ENCODE measurements at places on chromosomes 13 and 19.

DNA sequence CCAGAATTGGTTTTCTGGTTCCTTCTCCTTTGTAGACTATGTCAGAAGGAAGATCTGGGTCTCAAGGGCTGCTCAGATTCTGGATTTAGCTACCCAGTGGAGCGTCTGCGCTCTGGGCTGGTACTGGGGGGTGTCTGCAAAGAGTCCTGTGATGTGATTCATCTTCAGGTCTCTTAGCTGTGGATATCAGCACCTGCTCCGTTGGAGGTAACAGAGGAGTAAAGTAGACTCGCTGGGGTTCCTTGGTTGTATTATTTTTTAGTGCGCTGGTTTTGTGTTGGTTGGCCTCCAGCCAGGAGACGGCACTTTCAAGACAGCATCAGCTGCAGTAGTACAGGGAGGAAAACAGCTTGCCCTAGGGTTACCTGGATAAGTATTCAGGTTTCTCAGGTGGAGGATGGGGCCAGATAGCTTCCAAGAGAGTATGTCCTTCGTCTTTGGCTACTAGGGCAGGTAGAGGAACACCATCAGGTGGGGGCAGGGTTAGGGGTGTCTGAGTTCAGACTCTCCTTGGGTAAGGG is 10.4 kb upstream of the KLK15 start:
- DNase-seq = no peak

DNA sequence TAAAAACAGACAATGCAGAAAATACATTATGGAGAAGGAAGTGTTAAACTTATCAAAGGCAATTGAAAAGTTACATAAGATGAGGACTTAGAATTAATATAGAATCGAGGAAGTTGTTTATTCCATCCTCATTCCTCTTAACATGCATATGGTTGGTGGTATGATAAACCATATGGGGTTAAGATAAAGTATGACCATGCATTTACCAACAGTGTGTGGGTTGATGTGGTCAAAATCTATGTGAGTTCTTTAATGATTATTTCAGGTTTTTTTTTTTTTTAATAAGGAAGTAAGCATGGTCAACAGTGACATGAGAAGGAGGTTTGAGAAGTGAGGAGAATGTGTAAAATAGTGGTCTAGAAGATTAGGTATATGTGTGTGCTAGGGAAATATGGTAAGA is 94.5 kb downstream of the TDRD3 start:
- DNase-seq = no peak

- no peak for DNase-seq
Observed at GRCh38 chr13:105442040-105442439, 1093.4 kb downstream of the EFNB2 start.

DNA sequence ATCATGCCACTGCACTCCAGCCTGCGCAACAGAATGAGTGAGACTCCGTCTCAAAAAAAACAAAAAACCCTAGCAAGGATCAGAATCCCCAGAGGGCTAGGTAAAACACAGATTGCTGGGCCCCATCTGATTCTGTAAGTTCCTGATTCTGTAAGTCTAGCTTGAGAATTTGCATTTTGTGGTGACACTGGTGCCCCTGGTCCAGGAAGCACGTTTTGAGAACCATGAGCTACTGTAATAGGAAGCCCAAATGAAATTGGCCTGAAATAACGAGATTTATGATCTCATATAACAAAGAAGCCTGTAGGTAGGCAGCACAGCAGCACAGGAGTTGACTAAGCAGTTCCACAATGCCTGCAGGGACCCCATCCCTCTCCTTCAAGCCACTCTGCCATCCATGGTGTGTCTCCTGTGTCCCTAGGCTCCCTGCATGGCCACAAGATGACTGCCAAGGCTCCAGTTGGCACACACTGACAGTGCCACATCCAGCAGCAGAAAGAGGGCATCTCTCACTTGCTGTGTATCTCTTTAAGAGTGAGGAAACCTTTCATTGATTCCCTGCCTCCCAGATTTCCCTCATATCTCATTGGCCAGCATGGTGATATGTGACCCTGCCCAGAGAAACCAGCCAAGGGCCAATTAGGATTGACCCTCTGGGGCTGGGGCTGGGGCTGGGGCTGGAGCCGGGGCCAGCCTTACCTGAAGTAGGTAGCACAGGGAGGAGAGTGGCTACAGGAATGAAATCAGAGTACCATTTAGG is 21.7 kb downstream of the SIPA1L3 start:
- no peak for DNase-seq

- DNase-seq = no peak
Observed at GRCh38 chr13:25607096-25607495, 235.3 kb downstream of the ATP8A2 start.

- no peak for DNase-seq
Observed at GRCh38 chr13:26721251-26722121, 39.1 kb downstream of the GPR12 start.

- DNase-seq = no peak
Observed at GRCh38 chr19:3537438-3538240, 1.3 kb upstream of the TEKTIP1 start.

DNA sequence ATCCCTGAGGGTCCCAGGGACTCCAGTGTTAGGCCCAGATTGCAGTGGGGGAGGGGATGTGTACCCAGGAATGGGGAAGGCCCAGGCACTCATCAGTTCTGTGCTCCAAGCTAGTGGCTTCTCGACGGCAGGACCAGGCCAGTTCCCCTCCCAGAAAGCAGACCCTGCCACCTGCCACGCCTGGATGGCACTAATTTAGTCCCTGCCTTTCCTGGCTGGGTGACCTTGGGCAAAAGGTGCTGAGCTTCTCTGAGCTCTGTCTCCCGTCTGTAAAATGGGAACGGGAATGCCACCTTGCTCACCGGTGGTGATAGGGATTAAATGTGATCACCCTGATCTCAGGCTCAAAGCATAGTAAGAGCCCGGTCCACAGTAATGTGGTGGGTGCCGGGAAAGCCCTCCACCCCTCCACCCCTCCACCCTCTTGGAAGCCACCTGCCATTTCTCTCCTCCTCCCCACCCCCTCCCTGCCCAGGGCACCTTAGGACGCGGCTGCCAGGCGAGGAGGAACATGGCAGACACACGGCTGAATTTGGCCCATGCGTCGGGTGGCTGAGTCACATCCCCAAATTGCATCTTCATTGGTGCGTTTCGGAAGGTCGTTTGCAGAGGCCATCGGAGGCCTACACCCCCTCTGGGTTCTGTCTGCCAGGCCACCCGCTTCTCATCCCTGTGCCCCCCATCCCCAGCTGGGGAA is 2.3 kb downstream of the KCNN1 start:
- no peak for DNase-seq

DNA sequence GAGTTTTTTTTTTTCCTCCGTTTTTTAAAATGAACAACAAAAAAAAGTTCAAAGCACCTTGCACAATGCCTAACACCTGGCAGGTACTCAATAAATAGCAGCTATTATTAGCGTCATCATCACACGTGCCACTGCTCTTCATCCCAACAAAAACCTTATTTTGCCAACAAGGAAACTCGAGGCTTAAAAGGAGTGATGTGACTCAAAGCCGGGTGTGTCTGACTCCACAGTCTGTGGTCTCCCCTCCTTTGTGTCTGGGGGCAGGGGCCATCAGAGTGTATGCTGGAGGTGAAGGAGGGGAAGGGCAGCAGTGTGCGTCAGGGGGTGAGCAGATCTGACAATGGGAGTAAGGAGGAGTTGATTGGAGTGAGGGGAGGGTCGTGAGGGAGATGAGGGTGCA is 34.1 kb upstream of the POU2F2 start:
- DNase-seq = no peak

- peak; percentile 65 for DNase-seq
Observed at GRCh38 chr19:39409208-39410016, 2.8 kb downstream of the ZFP36 start.

DNA sequence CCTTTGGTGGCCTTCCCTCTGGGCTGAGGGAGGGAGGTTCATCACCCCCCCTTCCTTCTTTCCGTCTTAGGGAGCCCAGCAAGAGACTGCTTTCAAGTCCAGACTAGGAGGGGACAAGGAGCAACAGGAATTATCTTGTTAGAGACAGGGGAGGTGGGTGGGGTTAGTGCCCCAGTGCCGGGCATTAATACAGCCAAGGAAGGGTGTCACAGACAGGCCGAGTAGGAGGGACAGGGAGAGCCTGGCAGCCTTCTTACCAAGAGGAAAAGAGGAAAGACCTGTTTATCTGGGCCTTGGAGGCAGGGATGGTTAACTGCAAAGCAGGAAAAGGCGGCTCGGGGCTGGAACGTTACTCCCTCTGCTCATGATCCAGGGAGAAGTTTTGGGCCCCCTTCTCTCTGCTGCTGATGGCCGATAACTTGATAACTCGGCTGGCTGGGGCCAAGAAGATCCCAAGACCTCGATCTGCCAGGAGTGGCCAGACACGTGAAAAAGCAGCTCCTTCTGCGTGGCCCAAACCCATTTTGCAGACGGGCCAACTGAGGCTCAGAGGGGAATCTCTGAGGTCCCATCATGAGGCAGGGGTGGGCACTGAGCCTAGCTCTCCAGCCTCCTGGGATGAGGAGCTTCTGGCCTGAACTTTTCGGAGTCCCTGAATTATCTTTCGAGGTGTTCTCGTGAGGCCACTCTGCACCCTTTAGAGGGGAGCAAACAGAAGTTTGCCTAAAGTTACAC is 79.3 kb downstream of the PTPRS start:
- no peak for DNase-seq

GRCh38 chr19:35609851-35610353 is 2.6 kb upstream of the HAUS5 start:
- no peak for DNase-seq

- no peak for DNase-seq
Observed at GRCh38 chr13:24877531-24877930, 113.6 kb downstream of the RNF17 start.

DNA sequence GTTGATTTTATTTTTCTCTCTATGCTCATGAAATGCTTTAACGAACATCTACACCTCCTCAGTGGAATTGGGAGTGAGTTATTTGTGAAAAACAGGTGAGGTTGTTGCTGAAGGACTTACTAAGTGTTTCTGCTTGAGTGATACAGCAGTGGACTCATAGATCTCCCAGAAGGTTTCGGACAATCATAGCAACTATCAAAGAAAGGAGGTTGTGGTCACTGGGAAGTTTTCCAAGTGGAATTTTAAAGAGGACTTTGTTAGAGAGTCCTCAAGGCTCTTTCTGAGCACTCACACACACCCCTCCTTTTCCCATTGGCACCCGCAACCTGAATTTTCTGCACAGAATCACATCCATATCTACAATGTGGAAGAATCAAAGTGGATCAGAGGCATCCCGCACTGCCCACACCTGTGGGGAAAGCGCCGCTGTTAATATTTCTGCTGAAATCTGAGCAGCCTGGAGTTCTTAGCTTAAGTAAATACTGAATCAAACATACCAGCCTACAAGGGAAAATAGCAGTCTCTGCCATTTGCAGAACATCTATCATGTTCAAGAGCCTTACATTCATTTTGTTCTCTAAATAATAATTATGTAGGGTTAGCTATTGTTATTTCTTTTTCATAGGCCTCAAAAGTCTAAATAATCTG is 719.4 kb downstream of the DIAPH3 start:
- no peak for DNase-seq

DNA sequence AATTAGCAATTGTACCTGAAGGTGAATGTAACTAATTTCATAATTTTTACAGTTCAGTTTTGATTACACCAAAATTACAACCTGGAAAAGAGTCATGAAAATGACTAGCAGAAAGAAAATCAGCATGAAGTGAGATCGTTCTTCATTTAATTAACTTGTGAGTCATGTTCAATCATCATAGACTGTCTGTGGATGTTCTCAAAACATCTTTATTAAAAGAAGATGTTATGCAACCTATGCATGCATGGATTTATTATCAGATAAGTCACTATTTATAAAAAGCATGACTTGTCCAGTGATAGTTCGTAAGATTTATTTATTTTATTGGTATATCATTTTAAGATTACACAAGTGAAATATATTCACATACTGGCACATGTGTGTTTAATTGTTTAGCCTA is 245.9 kb downstream of the ITGBL1 start:
- peak; percentile 59 for DNase-seq

GRCh38 chr13:36302289-36302688 is 4.7 kb upstream of the CCDC169 start:
- DNase-seq = no peak

DNA sequence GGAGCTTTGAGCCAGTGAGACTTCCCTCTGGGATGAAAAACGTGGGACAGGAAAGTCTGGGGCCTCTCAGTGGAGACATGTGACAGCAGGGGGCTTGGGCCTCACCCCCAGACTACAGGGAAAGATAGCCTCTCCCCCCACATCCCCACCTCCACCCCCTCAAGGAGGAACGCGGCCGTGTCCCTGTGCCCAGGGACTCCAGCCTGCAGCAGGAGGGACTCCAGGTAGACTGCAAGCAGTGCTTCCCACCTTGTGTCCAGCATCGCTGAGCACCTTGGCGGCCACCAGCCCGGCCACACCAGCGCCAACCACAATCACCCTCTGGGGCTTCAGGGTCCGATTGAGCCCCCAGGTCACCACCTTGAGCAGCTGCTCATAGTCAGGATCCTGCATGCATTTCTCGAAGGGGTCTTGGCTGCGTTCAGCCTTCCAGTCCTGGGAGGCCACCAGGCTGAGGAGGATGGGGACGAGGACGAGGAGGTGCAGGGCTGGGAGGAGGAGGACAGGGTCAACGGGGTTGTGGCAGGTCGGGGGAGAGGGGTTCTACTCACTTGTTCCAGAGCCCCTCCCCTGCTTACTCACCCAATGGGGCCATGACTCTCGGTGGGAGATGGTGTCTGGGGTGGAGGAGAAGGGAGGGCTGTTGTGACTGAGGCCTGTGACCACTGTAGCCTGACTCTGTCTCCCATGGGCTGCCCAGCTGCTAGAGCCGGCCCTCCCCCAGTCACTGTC is 955 bp downstream of the IL4I1 start:
- DNase-seq = no peak

- no peak for DNase-seq
Observed at GRCh38 chr13:87207280-87208003, 463.7 kb upstream of the SLITRK5 start.

DNA sequence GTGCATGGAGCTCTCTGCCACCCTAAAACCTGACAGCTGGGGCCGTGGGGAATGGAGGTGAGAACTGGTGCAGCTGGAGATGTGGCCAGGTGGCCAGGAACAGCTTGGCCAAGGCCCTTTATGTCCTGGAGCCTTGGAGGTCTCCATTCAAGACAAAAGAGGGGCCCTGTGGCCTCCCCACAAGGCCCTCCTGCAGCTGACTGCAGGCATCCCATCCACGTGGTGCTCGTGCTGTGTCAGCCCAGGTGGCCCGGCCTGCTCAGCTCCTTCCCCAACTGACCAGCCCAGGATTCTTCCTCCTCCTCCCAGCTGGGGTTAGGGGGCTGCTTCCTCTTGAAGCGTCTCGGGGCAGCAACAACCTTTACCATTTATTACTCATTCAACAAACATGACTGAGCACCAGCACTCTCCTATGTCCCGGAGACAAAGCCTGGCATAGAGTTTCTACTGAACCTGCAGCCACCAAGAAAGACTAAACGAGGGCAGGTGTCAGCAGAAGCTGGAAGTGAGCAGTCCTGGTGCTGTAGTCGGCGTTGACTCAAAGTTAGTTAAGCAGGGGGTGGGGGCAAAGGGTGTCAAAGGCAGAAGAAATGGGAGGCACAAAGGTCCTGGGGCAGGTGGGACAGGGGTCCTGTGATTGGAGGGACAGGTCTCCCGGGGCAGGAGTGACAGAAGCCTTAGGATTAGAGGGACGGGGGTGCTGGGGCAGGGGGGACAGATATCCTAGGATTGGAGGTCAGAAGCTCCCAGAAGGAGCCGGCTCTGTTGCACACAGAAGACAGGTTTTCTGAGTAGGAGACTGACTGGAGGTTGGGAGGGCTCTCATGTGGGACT is 23.3 kb upstream of the C13orf46 start:
- DNase-seq = no peak

All from fibroblast of skin of abdomen (primary cell).